Cerebellar nuclear complex (tissue), 1 donor: ENCODE measurements at places on chromosomes 11 and 22.

GRCh38 chr11:132943357-132943705, 589.0 kb downstream of the OPCML start:
- no peak for DNase-seq

DNA sequence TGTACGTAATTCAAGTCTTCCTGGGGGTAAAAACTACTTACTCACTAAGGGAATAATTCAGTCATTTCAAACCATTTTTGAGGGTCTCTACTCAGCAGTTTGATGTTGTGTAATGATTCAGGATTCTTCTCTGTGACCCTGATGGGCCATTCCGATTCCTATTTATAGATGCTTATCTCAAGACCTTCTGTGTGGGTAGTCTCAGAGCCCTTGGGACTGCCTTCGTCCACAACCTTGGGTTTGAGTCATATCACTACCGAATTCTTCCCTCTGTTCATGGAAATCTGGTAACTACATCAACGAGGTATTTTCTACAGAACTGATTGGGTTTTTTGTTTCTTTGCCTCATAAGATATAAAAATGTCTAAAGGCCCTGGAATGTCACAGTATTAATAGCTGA, 14.3 kb upstream of the CBX6 start:
- no peak for DNase-seq

DNA sequence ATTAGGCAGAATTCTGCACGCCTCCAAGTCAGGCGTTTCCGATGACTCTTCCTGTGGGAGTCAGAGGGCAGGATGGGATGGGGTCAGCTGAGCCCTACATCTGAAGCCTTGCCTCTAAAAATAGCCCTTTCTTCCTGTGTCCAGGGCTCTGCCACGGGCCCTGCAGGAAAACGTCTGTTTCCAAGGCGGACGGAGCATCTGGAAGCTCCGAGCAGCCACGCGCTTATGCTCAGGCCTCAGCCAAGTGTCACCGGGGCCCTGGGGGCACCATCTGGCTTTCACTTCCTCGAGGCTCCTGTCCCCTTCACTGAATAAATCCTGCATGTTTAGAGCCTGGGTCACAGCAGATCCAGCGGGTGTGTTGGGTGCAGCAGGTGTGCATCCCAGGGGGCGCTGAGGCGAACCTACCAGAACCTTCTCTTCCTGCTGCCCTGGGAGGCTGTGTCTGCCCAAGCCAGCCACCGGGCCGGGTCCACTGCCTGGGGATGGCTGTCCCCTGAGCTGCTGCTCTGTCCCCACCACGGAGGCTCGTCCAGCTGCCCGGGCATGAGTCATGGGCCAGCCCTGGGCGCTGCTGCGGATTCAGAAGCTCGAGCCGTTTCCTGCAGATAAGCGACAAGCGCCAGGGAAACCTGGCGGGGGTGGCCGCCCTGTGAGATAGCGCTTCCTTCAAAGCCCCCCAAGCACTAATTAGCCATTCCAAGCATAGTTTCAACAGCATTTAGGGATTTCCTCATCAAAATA, 32.0 kb upstream of the LINC01488 start:
- DNase-seq: no peak

DNA sequence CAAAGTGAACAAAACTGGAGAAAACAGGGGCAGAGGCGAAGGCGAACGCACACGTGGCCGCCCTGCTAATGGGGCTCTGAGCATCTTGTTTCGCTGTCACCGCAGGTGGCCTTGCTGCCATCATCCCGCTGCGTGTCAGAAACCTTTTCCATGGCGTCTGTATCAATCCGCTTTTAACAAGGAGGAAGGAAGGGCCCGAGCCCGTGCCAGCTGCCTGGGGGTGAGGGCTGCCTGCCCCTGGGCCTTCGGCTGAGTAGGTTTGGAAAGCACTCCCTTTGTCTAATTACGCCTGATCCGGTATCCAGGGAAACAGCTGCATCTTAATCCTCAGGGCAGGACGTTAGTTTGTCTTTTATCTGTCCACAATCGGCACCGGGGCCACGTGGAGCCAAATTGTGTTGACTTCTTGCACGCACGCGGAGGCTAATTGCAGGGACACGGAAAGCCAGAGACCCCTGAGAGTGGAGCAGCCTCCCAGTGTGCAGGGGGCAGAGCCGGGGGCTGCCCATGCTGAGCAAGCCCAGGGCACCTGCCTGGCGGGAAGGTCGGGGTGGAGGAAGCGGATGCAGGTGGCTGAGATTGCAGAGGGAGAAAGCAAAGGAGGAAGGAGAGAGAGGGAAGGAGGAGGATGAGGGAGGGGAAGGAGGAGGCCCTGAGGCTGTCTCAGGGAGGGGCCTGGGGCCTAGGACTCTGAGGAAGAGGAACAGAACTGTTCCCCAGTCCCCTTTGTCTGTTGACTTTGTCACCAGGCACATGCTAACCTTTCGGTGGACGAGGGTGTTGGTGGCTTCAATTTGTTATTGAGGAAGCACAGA, 19.2 kb upstream of the TH start:
- DNase-seq: no peak

DNA sequence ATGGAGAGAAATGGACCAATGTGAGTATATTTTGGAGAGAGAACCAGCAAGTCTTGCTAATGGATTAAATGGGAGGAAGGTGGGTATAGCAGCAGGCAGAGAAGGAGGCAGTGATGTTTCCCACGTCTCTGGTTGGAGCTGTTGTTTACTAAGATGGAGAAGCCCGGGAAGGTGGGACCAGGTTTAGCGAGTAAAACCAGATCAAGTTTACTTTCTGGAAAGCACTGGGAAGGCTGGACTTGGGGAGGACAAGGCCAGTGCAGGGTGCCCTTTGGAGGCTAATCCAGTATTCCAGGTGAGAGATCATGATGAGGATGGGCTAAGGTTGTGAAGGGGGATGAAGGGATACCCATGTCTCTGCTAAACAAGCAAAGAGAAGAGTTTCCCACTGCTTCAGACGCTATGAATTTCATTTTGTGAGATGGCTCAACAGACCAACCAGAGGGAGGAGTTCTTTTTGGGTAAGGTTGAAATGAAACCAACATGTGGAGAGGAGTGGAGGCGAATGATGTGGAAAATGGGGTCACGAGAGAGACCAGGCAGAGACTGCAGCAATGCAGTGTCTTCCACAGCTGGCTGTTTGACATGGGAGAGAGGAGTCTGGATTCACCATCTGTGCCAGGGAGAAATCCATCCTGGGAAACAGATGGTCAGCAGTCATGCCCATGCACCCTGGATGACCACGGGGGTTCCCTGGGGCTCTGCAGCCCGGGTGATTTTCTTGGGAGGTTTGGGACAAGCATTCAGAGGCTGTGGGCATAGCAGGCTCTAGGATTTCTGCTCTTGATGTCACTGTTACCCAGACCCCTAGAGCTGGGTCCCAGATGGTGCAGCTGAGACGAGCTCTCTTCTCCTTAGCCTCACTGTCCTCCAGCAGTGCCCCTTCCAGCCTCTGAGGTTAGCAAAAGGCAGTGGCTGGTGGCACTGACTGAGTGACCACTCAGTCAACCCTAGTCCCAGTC, 24.9 kb downstream of the COMMD9 start:
- DNase-seq: no peak

DNA sequence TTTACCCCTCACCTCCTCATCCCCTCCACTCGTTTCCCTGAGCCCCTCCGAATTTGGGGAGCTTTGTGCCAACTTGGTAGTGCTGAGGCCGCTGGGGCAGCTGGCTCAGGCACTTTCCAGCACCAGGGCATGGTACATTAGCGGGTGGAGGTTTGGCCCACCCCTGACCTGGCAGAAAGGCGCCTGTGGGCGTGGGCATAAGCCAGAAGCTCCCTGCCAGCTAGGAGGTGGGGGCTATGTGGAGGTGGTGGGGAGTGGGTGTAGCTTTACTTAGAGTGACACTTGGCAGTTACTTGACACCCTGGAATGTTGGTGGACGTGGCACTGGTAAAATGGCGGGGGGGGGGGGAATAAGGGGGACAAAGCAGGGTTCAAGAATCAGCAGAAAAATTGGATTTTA, 10.3 kb upstream of the IGF2 start:
- DNase-seq: no peak

DNA sequence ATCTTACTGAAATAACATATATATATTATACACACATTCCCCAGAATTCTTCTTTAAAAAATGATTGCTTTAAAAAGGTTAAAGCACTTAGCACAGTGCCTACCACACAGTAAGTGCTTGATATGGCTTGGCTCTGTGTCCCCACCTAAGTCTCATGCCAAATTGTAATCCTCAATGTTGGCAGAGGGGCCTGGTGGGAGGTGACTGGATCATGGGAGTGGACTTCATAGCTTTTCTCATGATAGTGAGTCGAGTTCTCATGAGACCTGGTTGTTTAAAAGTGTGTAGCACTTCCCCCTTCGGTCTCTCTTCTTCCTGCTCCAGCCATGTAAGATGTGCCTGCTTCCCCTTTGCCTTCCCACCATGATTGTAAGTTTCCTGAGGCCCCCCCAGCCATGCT, 6.2 kb downstream of the CRYAB start:
- no peak for DNase-seq

- DNase-seq: no peak
These were observed 10.8 kb downstream of the DNAL4 start for GRCh38 chr22:38783095-38783615.

DNA sequence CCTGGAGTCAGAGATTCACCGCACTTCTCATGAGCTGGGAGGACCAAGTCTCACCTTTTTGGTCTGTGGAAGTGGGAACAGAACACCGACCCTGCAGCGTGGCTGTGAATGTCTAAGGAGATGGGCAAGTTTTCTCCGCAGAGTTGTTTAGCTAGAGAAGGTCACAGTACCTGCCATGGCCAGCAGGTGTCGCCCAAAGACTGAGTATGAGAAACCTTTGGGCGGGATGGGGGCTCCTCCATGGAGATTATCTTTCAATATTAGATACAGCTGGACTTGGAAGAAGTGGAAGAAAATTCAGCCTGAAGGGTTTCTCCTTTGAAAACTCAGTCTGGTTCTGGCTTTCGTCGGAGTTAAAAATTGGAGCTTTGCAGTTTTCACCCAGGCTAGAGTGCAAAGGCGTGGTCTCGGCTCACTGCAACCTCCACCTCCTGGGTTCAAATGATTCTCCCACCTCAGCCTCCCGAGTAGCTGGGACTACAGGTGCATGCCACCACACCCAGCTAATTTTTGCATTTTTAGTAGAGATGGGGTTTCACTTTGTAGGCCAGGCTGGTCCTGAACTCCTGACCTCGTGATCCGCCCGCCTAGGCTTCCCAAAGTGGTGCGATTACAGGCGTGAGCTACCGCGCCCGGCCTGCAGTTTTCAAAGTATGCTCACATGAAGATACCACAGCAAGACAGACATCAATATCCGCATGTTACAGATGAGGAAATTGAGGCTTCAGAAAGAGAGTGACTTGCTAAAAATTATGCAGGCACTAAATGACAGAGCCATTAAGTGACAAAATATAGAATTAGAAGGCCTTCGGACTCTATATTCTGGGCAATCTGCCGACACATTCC, 10.7 kb upstream of the DSCAML1 start:
- DNase-seq: peak; percentile 9

DNA sequence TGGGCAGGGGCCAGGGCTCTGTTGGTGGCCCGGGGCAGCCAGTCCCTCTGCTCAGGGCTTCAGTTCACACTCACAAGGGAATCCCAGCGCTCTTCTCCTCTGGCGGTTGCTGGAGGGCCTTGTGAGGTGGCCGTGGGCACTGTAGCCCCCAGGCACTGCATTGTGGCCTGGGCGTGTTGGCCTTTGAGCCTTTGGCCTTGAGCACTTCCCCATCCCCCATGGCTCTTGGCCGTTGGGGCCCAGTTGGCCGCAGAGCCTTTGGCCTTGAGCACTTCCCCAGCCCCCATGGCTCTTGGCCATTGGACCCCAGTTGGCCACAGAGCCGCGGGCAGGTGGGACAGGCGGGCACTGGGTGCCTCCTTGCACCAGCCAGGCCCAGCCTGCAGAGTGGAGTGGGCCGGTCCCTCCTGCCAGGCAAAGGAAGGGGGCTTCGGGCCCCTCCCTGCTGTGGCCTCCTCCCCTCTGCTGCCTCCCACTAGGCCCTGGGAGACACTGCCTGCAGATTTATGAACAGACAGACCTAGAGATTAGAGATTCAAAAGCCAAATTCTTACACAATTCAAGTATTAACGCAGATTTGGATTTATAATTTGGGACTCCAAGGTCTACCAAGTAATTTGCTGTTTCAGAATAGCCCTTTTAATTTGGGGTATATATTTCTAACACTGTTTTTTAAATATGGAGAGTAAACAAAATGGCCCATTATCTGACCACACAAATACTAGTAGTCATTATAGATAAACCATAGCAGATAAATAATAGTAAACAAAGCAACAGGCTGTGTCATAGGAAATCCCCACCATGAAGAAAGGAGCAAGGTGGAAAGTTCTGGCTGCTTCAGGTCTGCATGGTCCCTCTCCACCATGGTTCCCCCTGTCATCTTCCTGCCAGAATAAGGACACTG, 18.2 kb upstream of the TXNRD2 start:
- no peak for DNase-seq

- no peak for DNase-seq
These were observed 2.5 kb downstream of the MAML2 start for GRCh38 chr11:96340555-96340885.

DNA sequence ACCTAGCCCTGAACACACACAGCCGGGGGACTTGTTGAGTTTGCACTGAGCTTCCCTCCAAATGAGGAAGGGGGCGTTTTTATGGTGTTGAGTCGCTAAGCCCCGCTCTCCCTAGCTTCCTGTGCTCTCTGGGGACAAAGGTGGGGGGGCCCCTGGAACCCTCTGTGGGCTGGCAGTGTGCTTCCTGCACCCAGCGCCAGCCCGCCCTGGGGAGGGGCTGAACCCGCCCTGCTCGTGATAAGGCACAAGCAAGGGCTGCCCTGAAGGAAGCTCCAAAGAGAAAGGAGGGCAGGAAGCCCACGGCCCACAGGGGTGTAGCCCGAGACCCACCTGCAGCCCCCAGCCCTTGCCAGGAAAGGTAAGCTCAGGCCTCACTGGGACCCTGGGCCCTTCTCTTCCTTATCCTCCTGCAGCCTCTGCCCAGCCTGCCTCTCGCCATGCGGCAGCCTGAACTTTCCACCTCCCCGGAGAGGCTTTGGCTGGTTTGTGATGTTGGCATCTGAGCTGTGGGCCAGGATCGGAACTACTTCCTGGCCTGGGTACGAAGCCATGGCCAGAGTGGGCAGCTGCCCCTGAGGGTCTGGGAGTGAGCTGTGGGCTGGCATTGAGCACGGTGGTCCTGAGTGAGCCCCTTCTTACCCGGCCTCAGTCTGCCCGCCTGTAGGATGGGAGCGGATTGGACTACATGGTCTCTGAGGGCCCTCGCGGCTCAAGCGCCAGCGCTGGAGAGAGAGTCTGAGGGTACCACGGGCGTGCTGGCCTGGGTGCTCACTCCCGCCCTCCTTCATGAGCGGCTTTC, at the start of gene FERMT3:
TSS of gene FERMT3 (plus strand) at position 265 of the 799 bp plus-strand sequence. CDS start 644 bp downstream, outside the sequence.
- DNase-seq: no peak

DNA sequence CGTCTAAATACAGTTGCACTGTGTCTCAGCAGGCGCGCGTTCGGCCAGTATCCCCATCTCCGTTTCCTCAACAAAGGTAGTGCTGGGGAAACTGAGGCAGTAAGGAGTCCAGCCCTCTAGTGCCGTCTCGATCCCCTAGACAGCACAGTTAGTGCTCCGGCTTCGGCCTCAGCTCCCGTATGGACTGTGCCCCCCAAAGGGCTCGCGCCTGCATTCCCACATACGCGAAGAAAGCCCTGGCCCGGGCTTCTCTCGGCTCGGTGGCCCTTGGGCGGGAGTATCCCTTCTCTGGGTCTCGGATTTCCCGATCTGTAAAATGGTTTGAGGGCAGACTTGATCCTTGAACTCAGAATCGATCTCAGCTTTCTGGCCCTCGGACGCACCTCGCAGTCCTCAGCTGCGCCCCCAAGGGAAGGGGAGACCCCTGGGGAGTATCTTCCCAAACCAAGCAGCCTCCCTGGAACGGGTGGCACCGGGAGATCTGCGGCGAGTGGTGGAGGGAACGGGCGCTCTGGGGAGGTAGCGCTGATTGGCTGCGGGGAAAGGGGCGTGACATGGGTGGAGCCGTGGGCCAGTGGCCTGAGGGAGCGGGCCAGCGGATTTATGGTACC, 759 bp upstream of the PEX16 start:
- DNase-seq: peak; percentile 63

- DNase-seq: no peak
These were observed 753 bp downstream of the STX3 start for GRCh38 chr11:59755701-59756557.
